ENCODE measurements at places on chromosomes 11 and 22. TPM values are rescaled to one million over a fixed set of nuclear protein-coding genes. Genes with fewer than 3 reads are reported as not detected.

Gene SLC22A12
- total RNA-seq, result not detected

Gene NRXN2
- total RNA-seq, result 1.6 TPM

Gene TRIM29
- total RNA-seq, result 7.8 TPM

Gene UBE4A
- 51.2 TPM for total RNA-seq

Gene MPEG1
- 4.5 TPM for total RNA-seq

Gene PATE4
- total RNA-seq, result not detected

Gene C11orf52
- total RNA-seq, result 11.2 TPM

Gene SAA4
- total RNA-seq, result not detected

Gene B4GALNT4
- 12.5 TPM for total RNA-seq

Gene MRGPRX4
- not detected for total RNA-seq

Gene THRSP
- total RNA-seq, result not detected

Gene RPUSD4
- total RNA-seq, result 23.2 TPM

Gene C22orf42
- not detected for total RNA-seq

Gene C11orf91
- not detected for total RNA-seq

Gene DLAT
- 26.4 TPM for total RNA-seq

Gene FGF4
- not detected for total RNA-seq

Gene CHRNA10
- 2.0 TPM for total RNA-seq

Gene ELF5
- total RNA-seq, result not detected

Gene OR8G5
- total RNA-seq, result not detected

Gene OR51I1
- not detected for total RNA-seq

Gene FIBIN
- total RNA-seq, result 2.5 TPM

Gene OLFML1
- 2.5 TPM for total RNA-seq

Gene POU2AF2
- total RNA-seq, result 1.2 TPM

Gene ENTHD1
- not detected for total RNA-seq

Gene FJX1
- total RNA-seq, result not detected

Gene MS4A4E
- 11.6 TPM for total RNA-seq

Gene TTLL12
- 43.3 TPM for total RNA-seq

Gene TUB
- 0.18 TPM for total RNA-seq

Gene PDE2A
- 8.4 TPM for total RNA-seq

Gene PNPLA5
- not detected for total RNA-seq

Gene NOX4
- total RNA-seq, result not detected

Measured in Peyer's patch (tissue), 4 donors.